Hematopoietic multipotent progenitor cell treated with erythropoietin and hydrocortisone succinate and interleukin-3 and kit ligand, for 15 days (in vitro differentiated cells): ENCODE measurements at places on chromosomes 5 and 9.

DNA sequence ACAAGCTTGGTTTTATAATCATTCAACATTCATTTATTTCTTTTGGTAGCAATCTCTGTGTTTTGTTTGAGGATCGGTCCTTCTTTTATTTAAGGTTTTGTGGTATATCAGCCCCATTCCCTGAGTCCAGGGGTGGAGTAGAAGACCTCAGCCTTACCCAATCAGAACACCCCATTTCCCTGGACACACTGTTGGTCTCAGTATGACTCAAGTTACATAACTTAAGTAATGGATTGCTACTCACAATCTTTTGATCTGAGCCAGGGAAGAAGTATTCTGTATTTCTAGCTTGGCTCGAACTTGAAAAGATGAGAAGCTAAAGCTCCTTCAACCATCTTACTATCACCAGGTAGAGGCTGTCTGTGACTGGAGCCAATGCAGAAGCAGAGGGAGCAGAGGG, 175.2 kb upstream of the HAPLN1 start:
- DNase-seq = no peak

GRCh38 chr9:93149361-93149760, 15.3 kb upstream of the NINJ1 start:
- DNase-seq = no peak

DNA sequence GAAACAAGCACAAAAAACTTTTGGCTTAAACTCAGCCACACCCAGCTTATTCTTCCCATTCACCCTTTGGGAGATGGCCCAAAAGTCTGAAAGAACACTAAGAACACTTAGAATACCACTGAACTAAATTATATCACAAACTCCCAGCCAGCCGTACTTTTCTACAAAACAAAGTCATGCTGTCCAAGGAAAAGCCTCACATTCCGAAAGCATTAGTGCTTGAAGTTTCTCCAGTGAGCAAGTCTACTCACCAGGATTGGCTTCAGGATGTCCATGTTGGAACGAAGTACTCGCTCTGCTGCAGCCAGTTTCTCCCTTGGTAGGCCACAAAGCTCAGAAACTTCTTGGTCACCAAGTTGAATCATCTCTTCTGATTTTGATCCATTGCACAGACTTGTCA, 69.7 kb downstream of the ABCA1 start:
- no peak for DNase-seq

DNA sequence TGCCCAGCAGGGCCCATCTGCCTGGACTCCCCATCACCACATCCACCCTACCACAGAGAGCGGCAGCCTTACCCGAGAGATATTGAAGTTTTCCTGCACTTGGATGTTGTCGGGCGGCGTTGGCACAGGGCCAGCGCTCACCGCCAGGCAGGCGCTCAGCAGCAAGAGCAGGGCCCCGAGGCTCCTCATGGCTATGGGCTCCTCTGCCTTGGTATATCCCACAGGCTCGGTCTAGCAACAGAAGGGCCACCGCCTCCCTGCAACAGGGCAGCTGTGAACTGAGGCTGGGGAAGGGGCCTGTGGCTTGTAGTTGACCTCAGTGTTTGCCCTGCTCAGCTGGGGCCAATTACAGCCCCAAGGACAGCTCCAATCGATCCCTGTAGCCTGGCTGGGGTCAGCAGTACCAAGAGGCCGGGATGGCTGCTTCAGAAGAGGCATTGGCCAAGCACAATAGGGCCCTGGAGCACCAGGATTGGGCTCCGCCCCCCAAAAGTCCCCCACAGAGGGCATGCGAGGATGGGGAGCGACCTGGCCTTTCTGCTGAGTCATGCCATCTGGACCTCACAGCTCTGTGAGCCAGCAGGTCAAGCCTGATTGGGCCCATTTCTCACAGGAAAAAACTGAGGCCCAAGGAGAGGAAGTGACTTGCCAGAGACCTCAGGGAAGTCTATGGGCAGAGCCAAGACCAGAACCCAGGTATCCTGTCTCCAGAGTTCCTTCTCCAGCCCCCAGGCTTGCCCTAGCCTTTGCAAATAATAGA, at the start of gene AMBP:
Gene AMBP (minus strand): TSS at position 280 of the 760 bp plus-strand sequence. CDS start 91 bp downstream, at position 189.
- peak; percentile 26 for DNase-seq

DNA sequence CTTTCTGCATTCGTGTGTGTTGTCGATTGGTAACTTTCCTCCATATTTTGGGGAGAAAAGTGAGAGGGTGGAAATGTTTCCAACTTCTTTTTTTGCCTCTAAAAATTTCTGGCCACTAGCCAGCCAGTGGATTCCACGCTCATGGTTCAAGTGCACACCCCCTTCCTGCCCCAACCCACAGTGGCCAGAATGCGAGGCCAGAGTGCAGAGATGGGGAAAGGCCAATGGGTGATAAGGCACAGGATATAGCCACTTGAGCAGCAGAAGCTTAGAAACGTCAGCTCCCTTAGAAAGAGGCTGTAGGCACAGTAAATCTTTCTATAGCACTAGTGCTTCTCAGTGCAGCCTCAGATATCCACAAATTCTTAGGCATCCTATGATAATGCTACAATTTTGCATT, 75.8 kb upstream of the ADRB2 start:
- no peak for DNase-seq

- no peak for DNase-seq
Observed at GRCh38 chr5:113230711-113231652, 203.8 kb downstream of the TSSK1B start.

DNA sequence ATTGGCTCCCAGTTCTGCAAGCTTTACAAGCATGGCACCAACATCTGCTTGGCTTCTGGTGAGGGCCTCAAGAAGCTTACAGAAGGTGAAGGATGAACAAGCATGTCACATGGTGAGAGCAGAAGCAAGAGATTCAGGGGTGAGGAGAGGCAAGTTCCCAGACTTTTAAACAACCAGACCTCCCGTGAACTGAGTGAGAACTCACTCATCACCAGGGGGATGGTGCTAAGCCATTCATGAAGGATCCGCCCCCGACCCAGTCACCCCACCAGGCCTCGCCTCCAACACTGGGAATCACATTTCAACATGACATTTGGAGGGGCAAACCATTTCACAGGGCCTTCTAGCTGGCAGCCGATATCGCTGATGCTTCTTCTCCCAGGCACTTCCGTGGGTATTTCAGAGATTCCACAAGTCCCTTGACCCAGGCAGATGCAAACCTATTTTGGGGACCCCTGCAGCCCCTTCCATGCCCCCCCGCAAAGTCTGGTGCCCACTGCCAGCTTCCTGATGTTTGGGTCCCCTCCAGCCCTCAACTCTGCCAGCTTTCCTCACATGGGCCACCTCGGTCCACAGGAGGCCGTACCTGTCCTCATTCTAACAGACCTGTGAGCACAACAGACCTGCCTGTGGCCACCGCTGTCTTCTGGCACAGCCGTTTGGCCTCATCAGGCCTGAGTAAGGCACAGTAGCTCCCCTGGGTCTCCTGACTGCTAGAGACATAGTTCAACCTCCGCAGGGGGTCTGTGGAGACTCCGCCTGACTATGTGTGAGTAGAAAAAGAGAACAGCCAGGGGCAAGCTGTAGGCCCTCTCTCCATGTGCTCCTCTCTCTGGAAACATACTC, 60.7 kb upstream of the ANGPTL2 start:
- DNase-seq = no peak
